ENCODE measurements at places on chromosomes 3 and 15. TPM values are rescaled to one million over a fixed set of nuclear protein-coding genes. Genes with fewer than 3 reads are reported as not detected.

- no peak for DNase-seq
Measured at GRCh38 chr15:22955544-22956119, 24.5 kb downstream of the CYFIP1 start.

GRCh38 chr3:37307321-37307720, 132.9 kb upstream of the LRRFIP2 start:
- no peak for DNase-seq

DNA sequence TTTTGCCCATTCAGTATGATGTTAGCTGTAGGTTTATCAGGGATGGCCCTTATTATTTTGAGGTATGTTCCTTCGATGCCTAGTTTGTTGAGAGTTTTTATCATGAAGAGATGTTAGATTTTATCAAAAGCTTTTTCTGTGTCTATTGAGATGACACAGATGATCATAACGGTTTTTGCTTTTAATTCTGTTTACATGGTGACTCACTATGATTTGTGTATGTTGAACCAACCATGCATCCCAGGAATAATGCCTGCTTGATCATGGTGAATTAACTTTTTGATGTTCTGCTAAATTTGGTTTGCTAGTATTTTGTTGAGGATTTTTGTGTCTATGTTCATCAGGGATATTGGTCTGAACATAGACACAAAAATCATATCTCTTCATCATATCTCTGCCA, 8.3 kb downstream of the GPR156 start:
- no peak for DNase-seq

Gene IMPDH2
- 146 TPM for total RNA-seq

DNA sequence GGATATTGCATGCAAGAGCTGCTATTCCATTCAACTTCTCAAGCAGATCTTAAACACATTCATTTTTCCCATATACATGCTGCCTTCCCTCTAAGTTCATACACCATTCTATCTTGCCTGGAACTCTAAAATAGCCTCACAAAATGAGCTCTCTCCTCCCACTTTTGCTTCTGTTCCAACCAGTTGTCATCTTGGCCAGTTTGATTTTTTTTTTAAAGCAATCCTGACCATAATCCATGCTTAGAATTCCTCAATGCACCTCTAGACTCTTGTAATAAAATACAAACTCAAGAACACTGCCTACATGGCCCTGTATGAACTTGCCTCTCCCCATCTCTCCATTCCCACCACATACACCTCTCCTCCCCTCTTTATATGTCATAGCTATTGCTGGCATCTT, 68.6 kb upstream of the NPHP3 start:
- no peak for DNase-seq

DNA sequence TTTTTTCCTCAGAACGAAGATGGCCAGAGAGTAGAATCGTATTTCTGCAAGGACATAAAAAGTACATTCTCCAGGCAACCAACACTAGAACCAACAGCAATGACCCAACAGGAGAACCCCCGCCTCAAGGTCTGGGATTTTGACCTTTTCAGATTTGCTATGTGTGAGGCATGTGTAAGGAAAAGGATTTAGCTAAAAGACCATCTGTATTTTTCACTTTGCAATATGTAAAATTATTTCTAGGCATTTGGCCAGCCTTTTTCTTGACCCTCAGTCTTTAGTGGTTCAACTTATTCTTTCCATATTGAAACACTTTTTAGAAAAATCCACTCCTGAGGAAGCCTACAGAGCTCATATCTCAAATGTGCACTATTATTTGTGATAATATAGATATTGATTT, 219.2 kb upstream of the GOLGA6L4 start:
- no peak for DNase-seq

GRCh38 chr15:31477851-31478701, 151.4 kb downstream of the KLF13 start:
- DNase-seq, result peak; percentile 3

GRCh38 chr15:64216730-64217428, 54.1 kb upstream of the PPIB start:
- peak; percentile 20 for DNase-seq

DNA sequence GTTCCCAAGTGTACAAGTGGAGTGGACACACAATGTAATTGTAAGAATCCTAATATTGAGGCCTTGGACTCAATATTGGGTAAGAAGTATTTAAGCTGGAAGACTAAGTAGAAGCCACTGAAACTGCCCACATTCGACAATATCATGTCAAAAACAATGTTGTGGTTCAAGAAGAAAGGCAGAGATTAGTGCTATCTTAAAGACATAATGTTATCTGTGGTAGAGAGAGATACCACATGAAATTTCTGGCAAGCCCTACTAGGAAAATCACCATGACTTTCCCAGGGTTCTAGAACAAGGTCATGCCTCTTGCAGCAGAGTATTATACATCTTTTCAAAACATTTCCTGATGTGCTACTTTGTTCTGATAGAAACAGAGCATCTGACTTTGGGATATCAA, 192.6 kb downstream of the RAP2B start:
- no peak for DNase-seq

DNA sequence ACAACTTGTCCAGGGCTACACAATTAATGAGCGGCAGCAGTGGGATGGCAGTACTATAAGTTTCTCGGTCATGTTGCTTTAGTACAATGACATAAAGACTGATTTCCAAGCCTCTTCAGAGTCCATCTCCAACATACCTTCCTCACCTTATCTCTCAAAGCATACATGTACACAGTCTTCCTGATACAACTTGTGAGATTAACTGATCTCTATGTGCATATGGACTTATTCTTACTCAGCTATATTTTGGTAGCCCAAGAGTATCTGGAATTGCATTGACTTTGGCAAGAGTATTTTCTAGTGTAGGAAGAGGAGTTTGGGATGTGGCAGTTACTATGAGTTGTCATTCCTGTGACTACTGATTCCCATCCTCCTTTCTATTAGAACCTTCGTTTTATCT, 575.0 kb downstream of the EDEM1 start:
- DNase-seq, result no peak

GRCh38 chr15:57854531-57854930, 148.0 kb downstream of the POLR2M start:
- no peak for DNase-seq

DNA sequence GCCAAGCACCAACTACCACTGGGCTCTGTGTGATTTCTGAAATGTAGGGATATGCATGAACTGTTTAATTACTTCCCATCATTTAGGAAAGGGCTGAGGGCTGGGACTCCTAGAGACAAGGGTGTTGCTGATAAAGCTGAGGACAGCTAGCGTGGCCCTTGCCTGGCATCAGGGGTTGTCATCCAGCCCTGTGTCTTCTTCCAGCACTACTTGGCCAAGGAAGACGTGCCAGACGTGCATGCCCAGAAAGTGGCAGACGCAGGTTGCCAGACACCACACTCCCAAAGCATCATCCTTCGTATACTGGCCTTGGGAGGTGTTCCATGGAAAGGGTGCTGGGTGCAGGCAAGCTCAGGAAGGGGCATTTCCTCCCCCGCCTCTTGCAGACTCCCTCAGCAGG, 64.8 kb downstream of the LRIG1 start:
- no peak for DNase-seq

DNA sequence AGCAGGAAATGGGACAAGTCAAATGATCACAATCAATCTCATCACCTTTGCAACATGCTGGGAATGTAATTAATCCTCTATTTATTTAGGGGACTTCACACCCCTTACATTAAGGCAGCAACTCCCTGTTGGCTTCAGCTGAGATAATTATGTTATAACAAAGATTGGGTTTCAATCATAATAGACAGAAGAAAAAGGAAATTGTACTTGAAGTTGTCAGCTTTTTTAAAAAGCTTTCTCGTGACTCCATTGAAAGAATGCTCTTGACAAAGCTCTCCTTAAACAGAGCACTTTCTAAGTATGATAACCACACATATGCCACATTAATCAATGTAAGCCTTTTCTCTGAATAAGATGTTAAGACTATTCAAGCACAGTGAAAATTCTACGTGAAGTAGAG, 65.7 kb downstream of the SHQ1 start:
- no peak for DNase-seq

DNA sequence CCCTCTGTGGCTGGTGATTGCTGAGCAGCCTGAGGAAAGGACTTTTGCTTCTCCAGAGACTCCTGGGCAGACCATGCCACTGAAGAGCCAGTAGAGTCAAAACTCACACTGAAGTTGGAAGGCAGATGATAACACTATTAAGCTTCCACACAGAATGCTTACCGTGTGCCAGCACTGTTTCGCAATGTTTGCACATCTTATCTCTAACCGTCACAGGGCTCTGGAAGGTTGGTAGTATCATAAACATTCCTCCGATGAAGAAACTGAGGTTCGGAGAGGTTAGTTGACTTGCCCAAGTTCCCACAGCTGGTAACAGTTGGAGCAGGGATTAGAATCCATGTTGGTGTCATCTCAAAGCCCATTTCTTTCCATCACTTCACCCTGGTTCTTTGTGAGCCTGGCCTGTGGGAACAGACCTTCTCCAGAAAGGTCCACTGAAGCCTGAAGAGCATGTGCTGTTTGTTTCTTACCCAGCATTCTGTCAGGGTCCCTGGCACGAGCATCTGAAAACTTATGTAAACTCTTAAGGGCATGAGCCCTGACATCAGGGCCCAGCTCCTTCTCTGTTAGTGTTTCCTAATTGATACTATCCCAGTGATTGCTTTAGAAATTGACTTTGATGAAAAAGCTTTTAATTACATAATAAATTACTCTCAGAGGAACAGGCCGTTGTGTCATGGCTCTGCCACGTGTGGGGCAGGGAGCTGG, 77.0 kb upstream of the PRR23C start:
- peak; percentile 41 for DNase-seq

DNA sequence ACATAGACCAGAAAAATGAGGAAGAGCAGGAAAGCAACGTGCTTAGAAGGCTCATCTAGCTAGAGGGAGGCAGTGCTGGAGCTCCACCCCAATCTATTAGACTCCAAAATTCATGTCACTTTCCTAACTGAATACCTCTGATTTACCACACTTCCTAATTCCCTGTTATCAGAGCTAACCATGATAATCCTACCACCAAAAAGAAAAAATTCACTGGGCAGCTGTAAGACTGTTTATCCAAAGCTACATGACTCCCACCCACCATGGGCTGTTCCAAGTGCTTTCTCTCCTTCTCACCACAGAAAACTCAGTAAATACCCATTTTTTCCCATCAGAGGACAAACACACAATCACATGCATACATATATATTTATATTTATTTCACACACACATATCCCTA, 479.5 kb upstream of the WNT5A start:
- DNase-seq, result no peak

Gene TRANK1
- total RNA-seq, result 3.7 TPM

GRCh38 chr3:182855076-182855475, 61.8 kb downstream of the ATP11B start:
- no peak for DNase-seq

Gene FSIP1
- total RNA-seq, result 0.24 TPM

DNA sequence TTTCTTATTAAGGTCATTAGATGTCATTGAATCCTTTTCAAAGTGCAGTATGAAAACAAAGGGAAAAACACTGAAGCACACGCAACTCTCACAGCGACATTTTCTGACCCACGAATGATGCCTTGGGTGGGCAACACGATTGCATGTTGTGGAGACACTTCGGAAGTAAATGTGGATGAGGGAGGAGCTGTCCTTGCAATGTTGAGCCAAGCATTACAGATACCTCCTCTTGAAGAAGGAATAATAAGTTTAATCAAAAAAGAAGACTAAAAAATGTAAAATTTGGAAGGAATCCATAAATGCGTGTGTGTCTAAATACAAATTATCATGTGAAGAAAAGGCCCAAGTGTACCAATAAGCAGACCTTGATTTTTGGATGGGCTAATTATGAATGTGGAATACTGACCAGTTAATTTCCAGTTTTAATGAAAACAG, 16.9 kb downstream of the THBS1 start:
- no peak for DNase-seq

DNA sequence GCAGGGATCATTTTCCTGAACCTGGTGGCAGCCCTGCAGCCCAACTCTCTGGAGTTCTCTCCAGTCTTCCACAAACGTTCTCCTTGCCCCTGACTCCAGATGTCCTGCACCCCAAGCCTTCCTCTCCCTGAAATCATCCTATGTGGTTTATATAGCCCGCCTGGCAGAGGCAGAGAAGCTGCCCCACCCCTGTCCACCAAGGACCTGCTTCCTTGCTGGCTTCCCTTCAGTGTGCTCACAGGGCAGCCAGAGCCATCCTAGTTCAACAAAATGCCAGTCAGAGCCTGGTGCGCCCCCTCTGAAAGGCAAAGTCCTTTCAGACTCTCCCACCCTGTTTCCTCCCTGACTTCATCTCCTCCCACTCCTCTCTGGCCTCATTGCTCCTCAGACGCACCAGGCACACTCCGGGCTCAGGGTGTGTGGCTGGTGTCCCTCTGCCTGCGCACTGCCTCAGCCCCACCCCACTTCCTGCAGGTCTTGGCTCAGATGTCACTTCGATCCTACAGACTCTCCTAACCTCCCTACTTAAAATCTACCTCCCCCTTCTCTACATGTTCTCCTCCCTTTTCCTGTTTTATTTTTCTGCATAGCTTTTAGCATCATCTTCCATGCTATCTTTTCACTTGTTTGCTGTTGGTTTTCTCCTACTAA, 5.9 kb downstream of the KBTBD13 start:
- DNase-seq, result no peak

- no peak for DNase-seq
Measured at GRCh38 chr3:117035745-117036144, 326.2 kb downstream of the TUSC7 start.

All from pancreas (tissue), 10 donors.